CMK (cell line): ENCODE measurements at places on chromosomes 7 and 10.

- no peak for DNase-seq
Measured at GRCh38 chr7:66207540-66207939, 2.4 kb downstream of the TPST1 start.

- DNase-seq = no peak
Measured at GRCh38 chr10:97029271-97029670, 156.5 kb downstream of the SLIT1 start.

DNA sequence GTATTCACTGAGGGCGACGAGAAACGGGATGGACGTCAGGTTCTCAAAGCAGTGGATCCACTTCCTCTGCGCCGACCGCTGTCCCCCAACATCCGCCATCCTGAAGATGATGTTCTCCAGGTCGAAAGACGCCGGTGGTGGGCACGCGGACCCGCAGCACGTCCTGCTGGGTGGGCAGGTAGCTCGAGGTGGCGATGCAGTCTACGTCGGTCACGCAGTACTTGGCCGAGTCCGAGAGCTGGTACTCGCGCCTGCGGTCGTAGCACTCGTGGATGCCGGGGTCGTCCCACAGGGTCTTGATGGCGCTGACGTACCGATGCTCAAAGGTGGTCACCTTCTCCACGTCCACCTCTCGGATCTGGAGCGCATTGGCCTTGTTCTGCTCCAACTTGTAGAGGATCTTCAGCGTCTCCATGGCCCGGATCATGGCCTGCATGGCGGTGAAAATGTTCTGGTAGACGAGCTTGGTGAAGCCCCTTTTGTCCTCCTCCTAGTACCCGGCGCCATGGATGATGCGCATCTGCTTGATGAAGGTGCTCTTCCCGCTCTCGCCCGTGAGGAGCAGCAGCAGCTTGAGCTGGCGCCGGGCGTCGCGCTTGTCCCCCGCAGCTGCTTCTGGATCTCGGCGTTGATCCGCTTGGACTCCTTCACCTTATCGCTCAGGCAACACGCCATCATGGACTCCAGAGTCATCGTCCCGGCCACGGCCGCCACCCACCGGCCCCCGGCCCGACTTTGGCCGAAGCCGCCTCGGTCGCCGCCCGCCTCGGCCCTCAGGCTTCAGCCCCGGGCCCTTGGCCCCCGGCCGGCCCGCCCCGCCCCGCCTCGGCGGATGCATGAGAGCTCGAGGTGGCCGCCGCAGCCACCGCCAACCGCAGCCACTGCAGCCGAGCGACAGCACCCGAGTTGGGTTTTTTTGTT, 122.9 kb upstream of the KCTD7 start:
- no peak for DNase-seq

- DNase-seq = no peak
Measured at GRCh38 chr7:22348379-22348778, 8.6 kb downstream of the RAPGEF5 start.

DNA sequence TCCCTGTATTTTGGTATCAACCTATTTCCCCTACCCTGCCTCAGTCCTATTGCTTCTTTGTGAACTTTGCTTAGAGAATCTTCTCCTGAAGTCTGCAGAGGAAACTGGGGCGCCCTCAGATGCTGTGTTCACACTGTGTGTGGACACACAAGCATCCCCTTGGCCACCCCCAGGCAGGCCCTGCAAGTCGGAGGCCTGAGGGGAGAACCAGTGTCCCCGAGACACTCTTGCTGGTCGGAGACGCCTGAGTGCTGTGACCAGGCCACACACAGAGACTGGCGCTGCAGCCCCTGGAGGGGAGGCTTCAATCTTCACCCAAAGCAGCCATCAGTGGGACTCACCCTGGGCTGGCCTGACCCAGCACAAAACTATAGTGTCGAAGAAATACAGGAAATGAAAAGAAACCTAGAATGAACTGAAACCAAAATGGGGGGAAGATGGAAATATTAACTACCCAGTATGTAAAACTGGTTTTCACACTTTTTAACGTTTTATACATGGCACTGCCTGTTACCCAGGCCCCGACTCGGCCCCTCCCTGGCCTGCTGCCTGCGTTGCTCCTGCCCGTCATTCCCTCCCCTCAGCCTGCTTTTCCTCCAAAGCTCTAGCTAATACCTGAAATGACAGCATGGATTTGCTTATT, 48.4 kb upstream of the FAM20C start:
- DNase-seq = no peak

DNA sequence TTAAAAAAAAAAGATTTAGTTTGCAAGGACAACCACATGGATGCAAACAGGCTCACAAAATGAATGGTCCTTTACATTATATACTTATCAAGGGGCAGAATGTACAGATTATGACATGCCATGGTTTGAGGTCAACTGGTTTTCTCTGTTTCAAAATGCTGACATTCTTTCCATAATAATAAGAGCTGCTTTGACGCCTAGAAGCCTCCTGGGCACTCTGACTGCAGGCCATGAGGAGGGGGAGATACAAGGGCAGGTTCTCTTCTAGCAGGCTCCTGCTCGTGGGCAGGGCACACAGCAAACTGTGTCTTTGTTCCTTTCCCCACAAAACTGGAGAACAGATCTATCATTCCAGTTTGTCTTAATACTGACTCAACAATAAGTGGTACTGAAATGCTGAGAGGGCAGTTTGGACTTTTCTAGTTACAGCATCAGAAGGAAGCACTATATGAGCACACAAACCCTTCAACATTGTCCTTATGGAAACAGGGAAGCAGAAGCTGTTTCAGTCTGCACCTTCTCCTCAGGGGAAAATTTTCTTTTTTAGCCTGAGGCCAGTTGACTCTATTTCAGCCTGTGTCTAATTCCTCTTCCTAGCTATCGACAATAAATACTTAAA, 314.9 kb upstream of the AOAH start:
- no peak for DNase-seq

GRCh38 chr7:102281785-102282184, 4.9 kb upstream of the SH2B2 start:
- DNase-seq = no peak

GRCh38 chr10:62093863-62094291, 174.8 kb downstream of the RTKN2 start:
- DNase-seq = no peak

DNA sequence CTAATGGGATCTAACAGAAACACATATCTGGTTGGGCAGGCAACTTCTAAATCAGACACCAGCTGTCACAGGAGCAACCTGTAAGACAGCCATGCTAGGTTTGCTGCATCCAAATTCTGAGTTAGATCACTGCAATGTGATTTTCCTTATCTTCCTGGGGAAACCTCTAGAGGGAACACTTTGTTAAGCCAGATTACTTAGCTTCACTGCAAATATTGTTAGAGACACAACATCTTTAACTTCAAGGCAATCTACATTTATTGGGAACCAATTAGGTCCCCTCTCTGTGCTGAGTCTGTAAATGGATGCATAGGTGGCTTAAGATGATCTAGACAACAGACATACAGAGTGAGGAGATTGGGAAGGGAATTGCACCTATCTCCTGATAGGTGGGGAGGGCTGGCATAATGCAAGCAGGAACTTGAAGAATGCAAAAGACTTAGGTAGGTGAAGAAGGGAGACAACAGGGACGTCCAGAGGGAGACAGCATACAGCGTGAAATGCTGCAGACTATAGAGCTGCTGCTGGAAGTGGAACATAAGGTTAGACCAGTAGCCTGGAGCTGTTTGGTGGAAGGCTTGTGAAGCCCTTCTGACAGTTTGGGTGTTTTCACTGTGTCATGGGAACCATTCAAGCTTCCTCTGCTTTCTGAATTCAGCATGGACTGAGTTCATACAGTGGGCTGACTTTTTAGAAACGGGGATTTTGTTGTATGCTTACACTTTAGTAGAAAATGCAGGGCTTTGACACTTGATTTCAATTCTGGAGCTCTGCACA, 109.8 kb upstream of the ELMO1 start:
- DNase-seq = no peak

DNA sequence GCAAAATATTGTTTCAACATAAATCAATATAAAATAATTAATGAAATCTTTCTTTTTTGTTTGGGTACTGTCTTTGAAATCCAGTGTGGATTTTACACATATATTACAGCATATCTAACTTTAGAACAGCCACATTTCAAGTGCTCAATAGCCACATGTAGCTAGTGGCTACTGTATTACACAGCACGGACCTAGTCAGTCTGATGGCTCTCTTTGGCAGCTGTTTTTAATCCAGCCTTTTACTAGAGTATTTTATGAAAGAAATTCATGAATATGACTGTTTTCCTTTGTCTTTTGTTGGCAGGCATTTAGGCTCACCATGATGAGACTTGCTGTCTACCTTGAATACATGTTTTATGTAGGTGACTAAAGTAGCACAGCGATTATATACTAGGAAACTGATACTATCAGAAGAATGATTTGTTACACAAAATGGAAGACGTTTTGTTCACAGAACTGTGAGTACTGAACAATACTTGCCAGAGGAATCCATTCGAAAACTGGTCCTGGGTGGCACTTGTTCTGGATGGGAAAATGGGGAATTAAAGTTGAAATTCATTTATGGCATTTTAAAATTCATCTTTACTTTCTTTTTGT, 386.7 kb downstream of the PHTF2 start:
- no peak for DNase-seq

GRCh38 chr7:68485253-68485917, 1112.9 kb upstream of the AUTS2 start:
- DNase-seq = no peak

GRCh38 chr7:146826329-146826728, 709.7 kb downstream of the CNTNAP2 start:
- no peak for DNase-seq

DNA sequence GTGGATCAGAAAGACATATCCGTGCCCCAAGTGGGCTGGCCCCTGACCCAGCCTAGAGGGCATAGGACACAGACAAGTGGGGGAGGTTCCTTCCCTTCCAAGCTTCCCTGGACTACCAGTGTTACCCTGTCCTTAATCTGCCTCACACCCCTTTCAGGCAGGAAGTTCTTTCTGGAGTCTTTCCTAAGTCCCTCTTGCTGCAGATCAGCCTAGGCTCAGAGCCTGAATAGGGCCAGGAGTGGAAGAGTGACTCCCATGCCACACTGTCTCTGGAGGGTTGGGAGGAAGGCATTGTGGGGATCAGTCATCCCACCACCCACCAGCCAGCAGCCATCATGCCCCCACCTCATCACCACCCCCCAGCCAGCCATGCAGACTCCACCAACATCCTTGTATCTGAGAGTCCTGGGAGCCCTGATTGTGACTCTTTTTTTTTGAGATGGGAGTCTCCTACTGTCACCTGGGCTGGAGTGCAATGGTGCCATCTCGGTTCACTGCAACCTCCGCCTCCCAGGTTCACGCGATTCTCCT, 22.6 kb downstream of the POLL start:
- DNase-seq = no peak

- DNase-seq = no peak
Measured at GRCh38 chr7:142746264-142746663, 3.0 kb upstream of the PRSS1 start.

DNA sequence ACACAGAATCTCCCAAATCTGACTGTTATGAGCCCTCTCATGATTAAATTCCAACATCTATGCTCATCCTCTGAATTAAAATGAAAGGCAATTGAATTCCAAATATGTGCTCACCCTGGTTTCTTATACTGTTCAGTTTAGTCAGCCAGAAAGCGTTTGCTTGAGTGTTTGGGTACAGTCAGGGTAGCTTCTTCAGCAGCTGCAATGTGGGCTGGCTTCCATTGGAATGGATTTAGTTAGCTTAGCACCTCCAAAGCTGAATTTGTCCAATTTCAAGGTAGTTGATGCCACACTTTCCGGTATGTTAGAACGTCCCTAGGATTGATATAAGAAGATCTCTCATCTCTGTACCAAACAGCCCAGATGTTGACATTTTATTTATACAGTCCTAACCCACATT, 9.3 kb downstream of the KLHL7 start:
- DNase-seq = no peak

DNA sequence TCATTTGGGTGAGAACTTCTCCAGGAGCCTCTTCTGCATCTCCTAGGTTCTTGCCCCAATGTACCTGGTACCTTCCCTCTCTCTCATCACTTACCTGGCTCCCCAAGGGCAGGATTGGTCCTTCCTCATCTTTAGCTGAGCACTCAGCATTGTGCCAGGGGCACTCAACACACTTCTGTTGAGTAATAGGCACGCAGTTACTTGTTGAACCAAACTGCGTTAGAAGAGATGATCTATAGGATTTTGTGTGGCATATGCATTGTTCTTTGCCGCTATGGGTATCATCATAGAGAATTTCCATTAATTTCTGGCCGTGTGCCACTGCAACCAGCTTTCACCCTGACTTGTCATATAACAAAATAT, 16.4 kb downstream of the TBXAS1 start:
- DNase-seq = no peak

GRCh38 chr7:104328296-104328969, at the start of gene LHFPL3:
LHFPL3 (plus strand) TSS chr7:104328603.
- no peak for DNase-seq

DNA sequence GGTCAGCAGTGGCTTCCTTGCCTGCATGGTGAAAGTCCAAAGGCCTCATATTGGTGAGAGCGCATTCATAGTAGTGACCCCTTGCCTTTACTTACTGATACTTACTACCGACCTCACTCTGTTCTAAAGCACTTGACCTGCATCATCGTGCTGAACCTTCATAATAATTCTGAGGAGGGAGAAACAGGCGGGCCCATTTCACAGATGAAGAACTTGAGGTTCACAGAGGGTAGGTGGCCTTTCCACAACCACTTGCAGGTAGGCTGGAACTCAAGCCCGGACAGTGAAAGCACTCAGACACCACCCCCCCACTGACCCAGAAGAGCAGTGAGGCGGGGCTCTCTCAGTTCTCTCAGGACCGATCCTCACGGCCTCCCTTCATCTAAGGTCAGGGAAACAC, 149.4 kb upstream of the CHST15 start:
- DNase-seq = no peak

- no peak for DNase-seq
Measured at GRCh38 chr10:120538091-120538490, 81.1 kb downstream of the PLPP4 start.

DNA sequence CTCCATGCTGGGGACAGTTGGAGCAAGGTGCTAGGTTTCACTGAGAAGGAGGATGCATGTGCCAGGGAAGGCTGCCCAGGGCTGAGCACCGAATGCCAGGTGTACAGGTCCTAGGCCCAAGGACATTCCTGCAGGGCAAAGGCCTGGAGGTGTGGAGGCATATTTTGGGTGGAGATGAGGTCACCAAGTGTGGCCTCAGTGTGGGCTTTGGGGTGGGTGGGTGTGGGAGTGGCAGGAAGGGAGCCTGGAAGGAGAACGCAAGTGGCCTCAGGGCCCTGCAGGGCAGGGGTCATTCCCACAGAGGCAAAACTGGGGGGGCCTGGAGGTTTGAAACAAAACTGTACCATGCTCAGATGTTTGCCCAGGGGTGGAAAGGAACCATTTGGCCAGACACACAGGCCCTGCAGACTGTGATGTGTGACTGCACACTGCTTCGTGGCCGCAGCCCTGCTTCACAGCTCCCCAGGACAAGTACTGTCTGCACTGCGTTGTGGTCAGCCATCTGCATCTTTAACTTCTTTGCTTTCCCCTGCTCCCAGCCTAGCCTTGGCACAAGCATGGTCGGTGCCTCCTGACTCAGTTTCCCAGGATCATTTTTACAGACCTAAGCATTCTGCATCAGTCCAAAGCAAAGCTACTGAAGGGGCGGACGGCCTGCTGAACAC, 5.1 kb downstream of the PLPP4 start:
- DNase-seq = no peak

GRCh38 chr10:74923556-74923955, 97.2 kb downstream of the KAT6B start:
- DNase-seq = no peak

GRCh38 chr10:14250496-14251076, 80.1 kb downstream of the FRMD4A start:
- no peak for DNase-seq
